Endothelial cell (in vitro differentiated cells): ENCODE measurements at places on chromosomes 13 and 19.

- DNase-seq = no peak
Measured at GRCh38 chr13:77423296-77423695, 96.4 kb upstream of the MYCBP2 start.

DNA sequence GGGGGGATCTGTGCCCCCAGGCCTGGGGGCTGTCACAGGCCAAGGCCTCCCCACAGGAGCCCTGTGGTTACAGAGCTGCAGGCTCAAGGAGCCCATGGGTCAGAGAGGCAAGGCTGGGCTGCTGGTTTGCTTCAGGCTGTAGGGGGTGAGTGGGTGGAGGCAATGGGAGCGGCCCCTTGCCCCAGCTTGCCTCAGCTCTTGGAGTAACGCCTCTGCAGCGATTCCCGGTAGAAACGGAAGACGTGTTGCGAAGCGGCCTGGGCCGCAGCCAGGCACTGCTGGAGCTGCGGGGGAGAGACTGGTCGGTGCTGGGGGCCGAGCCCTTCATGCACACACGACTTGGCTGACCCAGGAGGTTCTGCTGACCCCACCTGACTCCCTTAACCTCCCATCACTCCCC, 10.1 kb downstream of the TMEM91 start:
- no peak for DNase-seq

GRCh38 chr13:49549289-49549688, 36.1 kb downstream of the RCBTB1 start:
- DNase-seq = no peak

- no peak for DNase-seq
Measured at GRCh38 chr19:4063369-4064148, 3.1 kb downstream of the ZBTB7A start.

GRCh38 chr19:37983916-37984315, 76.9 kb downstream of the SIPA1L3 start:
- DNase-seq = no peak
